ENCODE measurements at places on chromosomes 3 and 15.

- DNase-seq = peak; percentile 66
Measured at GRCh38 chr15:25739687-25740121, 123.4 kb downstream of the ATP10A start.

GRCh38 chr3:178200316-178200715 is 335.9 kb upstream of the KCNMB2 start:
- DNase-seq = no peak

GRCh38 chr3:18743761-18744160 is 318.6 kb upstream of the SATB1 start:
- DNase-seq = no peak

DNA sequence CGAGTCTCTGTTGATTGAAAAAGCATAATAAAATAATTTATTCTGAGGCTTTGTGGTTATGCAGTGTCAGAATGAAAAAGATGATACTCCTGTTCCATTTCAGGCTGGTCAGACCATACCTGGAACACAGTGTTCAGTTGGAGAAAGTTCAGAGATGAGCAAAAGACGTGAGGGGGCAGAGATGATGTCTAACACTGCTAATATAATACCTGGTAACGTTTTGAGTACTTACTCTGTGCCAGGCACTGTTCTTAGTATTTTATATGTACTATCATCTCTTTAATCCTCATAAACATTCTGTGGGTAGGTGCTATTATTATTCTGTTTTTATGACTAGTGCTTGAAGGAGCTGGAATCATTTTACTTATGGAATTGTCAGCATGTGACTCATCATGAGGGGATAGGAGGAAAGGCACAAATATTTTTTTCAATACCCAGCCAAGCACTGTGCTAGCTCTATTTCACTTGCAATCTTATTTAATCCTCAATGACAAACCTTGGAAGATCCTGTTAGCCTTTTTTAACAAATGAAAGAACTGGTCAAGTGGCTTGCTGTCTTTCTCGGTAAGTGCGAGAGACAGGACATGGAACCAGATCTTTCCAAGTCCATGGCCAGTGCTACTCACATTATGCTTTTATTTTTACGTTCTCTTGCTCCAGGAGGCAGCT is 31.8 kb downstream of the IQGAP1 start:
- no peak for DNase-seq
